ENCODE measurements at places on chromosomes 6 and 20.
A peak's percentile ranks its signal among the peaks of the same experiment; 100 is the strongest.

- peak; percentile 43 for DNase-seq
These were observed 251.1 kb downstream of the PHACTR1 start for GRCh38 chr6:12967686-12968085.

DNA sequence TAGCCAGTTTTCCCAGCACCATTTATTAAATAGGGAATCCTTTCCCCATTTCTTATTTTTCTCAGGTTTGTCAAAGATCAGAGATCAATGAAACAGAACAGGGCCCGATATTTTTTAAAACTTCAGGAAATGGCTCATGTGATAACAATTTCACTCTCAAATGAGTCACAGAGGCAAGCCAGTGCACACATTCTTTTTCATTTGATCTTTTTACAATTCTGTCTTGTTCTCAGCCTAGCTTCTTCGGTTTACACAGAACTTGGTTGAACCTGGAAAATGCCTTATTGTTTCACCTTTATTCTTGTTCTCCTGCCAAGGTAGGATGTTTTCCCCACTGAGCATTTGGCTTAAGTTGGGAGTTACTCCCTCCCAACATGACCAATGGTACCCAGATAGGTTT is 258.9 kb downstream of the COL12A1 start:
- peak; percentile 87 for DNase-seq

GRCh38 chr6:37826993-37827392 is 7.5 kb downstream of the ZFAND3 start:
- no peak for DNase-seq

GRCh38 chr20:62752671-62753501 is 43.4 kb upstream of the MRGBP start:
- peak; percentile 53 for DNase-seq

Data from ELR (cell line).